ENCODE measurements at places on chromosomes 2 and 18.

- no peak for DNase-seq
These were observed 32.6 kb downstream of the PMAIP1 start for GRCh38 chr18:59932401-59932800.

DNA sequence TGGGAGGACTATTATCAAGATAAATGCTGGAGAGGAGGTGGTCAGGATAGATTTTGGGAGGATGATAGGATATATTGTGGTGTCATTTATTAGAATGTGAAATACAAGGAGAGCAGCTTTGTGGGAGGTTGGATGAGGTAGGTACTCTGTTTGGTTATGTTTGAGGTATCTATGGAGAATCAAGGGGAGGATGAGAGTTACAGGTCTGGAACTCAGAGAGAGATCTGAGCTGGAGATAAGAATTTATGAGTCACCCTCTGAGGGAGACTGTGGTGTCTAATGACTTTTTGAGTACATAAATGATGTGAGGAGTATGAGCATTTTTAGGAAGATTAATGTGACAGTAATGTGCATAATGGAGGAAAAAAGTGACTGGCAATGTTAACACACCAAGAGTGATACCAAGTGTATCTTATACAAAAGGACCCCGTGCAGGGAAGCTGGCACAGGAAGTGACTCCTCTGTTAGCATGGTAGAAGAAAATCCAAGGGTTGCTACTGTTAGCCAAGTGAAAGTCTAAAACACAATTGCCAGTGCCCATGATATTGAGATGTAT lies 48.2 kb downstream of the CRIM1 start:
- no peak for DNase-seq

GRCh38 chr2:10971888-10972260 lies 60.1 kb downstream of the KCNF1 start:
- DNase-seq, result no peak

DNA sequence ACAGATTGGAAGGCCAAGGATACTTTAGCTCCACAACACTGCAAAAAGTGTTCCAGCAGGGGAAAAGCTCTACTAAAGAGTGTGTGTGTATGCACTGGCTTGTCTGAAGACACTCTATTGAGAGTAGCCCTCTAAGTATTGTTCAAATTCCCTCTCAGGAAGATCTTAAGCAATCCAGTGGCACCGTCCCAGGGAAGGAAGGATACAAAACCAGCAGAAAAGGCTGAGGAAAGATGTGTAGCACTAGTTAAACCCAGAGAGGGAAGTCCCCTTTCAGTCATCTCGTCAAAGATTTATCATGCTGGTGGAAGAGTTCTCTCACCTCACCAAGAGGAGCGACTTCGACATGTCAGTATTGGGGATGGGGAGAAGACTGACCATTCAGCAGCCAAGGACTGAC lies 50.5 kb downstream of the DHRS9 start:
- DNase-seq, result no peak

- no peak for DNase-seq
These were observed 167.6 kb downstream of the LNPK start for GRCh38 chr2:175834477-175834876.

GRCh38 chr2:16623031-16623430 lies 42.6 kb downstream of the CYRIA start:
- no peak for DNase-seq

DNA sequence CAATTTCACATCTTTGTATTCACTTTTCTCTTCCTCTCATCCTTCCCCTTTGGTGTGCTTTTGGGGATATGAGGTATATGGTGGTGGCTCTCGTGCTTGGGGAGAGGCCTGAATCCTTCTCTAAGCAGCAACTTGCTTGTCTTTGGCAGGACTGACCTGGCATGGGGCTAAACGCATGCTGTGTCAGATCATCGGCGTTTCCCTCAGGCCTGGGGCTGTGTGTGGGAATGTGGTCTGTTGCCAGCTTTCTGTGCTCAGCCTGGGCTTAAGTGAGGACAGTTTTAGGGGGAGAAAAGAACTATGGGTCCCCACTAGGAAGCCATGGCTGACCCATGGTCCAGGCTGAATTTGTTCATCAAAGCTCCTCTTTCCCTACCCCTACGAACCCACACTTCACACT lies 60.7 kb downstream of the TET3 start:
- no peak for DNase-seq

- no peak for DNase-seq
These were observed 247.6 kb downstream of the RPRM start for GRCh38 chr2:153230977-153231376.

DNA sequence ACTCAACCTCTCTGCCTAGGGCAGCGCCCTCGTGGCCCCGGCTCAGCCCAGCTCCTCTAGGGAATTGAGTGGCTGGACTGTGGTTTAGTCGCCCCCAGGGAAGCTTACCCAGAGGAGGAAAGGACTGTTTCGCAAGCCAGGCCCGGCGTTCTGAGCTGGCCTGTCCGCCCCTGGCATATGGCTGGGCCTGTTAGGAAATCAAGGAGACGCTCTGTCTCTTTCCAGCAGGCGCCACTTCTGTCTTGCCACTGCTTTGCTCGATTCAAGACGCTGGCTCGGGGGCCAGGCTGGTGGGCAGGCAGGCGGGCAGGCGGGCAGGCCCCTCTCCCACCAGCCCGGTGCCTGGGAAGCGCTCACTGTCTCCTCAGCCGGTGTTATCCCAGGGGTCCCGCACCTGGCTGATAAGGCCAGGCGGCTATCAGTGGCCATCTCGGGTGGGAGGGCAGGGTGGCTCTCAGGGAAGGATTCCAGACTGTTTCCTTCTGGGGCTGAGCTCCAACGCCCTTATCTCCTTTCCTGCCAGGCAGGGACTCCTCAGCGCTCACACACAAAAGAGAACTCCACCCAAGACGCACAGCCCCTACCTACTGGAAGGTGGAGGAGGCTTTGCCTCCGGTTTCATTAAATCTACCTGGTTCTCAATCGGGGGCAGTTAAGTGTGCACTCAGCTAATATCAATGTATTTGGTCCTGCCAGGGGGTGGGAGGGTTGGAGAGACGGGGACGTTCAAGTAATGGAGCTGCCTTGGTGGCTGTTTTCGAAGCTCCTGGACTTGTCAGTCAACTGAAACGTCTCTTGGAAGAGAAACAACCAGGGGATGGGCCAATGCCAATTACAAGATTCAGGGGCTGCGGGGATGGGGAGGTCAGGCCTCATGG lies 109.1 kb downstream of the SMAD7 start:
- no peak for DNase-seq

- no peak for DNase-seq
These were observed 813.2 kb downstream of the RNF144A start for GRCh38 chr2:7730449-7730848.

- no peak for DNase-seq
These were observed 21.6 kb upstream of the NFE2L2 start for GRCh38 chr2:177285892-177286715.

DNA sequence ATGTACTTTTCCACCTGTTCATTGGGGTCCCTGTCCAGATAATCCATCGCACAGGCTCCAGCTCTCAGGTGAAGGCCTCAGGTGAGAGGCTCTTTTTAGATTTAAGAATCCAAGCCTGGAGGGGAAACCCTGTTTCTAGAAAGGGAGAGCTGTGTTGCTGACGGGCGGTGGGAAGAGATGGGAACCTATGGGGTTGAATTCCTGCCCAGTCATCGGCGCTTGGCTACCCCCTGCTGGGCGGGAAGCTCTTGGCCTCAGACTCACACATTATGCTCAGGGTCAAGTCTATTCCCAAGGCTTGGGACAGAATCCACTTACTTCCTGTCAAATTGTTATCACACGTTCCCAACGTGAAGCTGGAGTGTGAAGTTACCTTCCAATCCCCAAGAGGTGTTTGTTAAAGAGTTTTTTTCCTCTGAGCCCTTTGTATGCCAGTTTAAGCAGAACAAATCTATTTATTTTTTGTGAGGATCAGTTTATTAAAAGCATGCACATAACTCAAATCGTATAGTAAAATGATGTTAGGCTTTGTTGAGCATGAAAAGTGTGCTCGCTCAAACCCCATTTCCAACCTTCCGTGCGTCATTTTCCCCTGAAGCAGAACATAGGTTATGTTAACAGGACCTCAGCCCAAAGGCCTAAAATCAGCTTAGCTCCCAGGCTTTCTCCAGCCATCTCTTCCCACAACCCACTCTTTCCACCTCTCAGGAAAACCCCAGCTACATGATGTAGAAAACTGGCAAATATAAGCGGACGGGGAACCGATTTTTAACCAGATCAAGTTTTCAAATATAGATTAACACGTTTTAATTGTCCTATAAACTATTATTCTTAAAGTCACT lies 181.7 kb upstream of the ETAA1 start:
- DNase-seq, result no peak

DNA sequence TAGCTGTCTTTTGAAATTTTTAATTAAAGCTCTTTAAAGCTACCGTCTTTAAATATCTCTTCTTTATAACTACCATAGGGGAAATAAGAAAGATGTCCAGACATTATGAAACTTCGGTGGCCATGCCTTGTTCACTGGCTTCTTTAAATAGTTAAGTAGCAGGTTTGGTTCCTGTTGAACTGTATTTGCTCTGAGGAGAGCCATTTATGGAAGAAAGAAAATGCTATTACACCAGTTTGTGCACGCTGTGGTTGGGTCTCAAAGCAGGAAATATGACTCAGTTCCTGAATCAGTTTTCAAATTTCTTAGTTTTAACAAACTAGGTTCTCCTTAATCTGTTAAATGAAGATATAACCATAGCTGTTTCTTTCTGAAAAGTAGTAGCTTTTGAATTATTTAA lies 12.2 kb downstream of the ARPC2 start:
- DNase-seq, result no peak

DNA sequence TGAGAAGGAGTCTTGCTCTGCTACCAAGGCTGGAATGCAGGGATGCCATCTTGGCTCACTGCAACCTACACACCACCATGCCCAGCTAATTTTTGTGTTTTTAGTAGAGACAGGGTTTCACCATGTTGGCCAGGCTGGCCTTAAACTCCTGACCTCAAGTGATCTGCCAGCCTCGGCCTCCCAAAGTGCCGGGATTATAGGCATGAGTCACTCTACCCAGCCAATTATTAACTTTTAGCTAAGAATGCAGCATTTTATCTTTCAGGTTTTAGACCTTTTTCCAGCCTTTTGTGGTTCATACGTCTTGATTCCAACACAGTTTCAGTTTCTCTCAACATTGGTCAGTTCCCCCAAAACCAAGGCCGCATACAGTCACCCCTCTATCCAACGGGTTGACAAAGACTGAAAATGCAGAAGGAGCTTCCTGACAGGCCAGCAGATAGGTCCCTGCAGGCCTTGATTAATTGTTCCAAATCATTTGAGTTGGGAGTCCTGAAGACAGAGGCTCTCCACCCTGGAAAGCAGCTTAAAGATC lies 262.2 kb upstream of the KLHL29 start:
- no peak for DNase-seq

DNA sequence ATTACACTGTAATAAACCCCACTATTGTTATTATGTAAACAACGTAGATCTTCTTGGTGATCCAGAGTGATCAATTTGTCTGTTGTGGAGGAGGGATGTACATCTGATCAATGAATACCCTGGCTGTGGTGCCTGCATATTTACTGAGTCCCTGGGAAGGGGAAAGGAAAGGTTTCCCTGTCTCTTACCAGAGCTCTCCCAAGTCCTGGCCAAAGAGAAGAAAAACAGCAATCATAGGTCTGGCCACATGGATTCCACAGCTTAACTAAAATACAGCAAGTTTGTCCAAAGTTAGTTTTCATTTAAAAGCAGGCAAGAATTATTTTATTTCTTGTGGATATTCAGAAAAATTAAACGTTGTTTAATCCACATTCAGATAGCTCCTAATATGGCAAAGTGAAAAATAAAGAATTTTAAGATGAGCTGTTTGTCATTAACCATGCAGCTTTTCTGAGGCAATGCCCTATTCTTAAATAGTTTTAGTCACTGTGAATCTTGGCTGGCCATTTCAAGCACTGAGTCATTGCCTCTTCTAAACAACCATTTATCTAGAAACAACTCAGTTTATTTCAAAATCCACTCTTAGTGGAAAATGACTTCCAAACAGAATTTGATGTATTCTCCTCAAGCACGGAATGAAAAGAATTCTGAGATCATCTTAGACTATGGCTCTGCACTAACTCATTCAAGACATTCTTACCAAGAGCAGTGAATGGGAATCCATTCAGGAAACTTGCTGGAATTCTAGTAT lies 1004.4 kb upstream of the CDH2 start:
- no peak for DNase-seq

DNA sequence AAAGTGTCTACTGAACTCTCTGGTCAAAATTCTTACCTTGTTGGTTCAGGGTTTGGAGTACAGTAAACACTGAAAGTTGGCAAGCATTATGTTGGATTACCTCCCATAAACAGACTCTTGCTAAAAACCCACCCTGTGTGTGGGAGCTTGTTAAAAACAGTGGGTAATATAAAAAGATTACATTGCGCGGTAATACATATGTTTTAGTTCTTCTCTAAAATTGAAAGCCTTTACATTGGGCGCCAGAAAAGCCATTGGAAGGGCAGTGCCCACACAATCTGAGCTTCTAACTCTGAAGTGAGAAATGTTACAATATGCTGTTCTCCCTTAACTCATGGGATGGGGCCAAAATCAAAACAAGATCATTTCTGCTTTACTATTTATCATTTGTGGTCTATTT lies 510.7 kb downstream of the CNTNAP5 start:
- DNase-seq, result no peak

DNA sequence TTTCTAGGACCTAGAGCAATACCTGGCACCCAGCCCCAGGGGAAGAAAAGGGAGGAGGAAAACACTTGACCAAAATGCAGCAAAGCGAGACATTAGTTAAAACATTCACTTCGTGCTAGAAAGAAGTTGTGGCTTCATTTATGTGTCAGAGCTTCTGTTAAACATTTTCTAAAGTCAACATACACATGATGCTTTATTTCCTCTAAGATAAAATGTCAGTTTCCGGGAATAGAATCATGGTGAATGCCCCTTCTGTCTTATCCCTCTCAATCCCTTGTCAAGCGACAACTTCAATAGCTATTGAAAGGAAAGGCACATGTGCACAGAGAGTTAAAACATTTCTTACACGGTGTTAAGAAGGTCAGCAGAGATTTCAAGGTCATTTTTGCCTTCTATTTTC lies 404.6 kb upstream of the CWC22 start:
- DNase-seq, result no peak

- DNase-seq, result no peak
These were observed 38.4 kb upstream of the NCKAP5 start for GRCh38 chr2:133606616-133607015.

DNA sequence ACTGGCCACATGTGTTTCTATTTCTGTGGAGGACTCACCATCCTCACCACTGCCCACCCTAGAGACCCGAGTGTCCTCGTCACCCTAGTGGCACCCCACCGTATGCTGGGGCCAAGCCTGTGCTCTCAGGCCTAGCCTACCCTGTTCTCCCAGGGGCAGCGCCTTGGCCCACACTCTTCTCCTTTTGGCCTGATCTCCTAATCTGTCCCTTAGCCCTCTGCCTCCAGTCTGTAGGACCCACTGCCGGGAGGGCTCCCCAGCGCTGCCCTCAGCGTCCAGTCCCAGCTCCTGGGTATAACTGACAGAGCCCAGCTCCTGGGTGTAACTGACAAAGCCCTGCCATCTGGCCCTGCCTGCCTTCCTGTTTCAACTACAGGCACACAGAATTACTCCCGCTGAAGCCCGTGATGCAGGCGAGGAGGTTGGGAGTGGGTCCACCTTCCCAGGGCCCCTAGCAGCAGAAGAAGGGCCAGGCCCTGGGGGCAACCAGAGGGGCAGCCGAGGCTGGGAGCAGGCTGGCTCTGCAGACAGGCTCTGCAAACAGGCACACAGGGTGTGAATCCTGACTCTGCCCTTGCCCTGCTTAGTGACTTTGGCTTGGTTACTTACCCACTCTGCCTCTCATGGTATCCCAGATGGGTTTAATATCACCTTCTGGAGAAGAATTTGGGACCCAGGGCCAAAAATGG lies 25.6 kb upstream of the PTMA start:
- DNase-seq, result no peak

Data from stimulated activated CD8-positive, alpha-beta memory T cell treated with anti-CD3 and anti-CD28 coated beads, Interleukin-15, amount 100 ng/mL, for 24 hours (primary cell).